ENCODE measurements at places on chromosomes 5 and 9. TPM values are rescaled to one million over a fixed set of nuclear protein-coding genes. Genes with fewer than 3 reads are reported as not detected.

DNA sequence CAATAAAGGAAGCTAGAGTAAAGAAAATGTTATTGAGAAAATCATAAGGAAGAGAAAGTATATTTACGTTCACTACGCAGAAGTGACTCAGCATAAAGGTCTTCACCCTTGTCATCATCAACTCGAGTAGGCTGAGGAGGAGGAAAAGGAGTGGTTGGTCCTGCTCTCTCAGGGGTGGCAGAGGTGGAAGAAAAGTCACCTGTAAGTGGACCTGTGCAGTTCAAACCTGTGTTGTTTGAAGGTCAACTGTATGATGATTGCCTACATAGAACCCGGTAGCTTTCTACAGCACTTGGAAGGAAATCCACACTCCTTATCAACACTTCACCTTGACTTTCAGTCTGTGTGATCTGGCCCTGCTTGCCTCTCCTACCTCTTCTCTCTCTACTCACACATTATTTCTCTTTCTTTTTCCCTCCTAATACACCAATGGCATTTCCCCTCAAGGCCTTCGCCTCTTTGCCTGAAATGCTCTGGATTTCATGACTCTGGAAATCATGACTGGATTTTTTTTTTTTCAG is 109.3 kb upstream of the CPEB4 start:
- no peak for DNase-seq

GRCh38 chr9:98134702-98135557 is 15.9 kb upstream of the TRIM14 start:
- no peak for DNase-seq

GRCh38 chr5:77012601-77013000 is 17.6 kb upstream of the AGGF1 start:
- no peak for DNase-seq

GRCh38 chr5:74342182-74342581 is 298.3 kb downstream of the ENC1 start:
- no peak for DNase-seq

DNA sequence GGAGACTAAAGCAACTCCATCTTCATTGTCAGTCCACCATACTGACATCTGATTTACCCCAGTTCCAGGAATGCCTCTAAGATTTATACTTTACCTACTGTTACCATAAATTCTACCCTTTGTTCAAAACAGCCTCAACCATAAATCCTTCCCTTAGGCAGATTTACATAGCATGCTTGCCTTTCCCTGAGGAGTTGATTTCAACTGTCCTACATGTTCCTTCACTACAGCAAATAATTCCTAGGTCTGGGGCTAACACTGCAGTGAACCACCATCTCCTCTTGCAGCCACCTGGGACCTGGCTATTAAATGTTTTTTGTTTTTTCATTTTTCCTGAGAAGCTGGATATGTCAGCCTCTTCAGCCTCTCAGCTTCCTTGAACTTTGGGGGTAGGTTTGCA is 166.9 kb upstream of the PDE4D start:
- DNase-seq: no peak

GRCh38 chr5:149630337-149630736 is 49.0 kb downstream of the ARHGEF37 start:
- DNase-seq: no peak

GRCh38 chr9:99998866-99999265 is 92.4 kb downstream of the STX17 start:
- no peak for DNase-seq

GRCh38 chr5:172421020-172421419 is 33.3 kb downstream of the SH3PXD2B start:
- peak; percentile 75 for DNase-seq

DNA sequence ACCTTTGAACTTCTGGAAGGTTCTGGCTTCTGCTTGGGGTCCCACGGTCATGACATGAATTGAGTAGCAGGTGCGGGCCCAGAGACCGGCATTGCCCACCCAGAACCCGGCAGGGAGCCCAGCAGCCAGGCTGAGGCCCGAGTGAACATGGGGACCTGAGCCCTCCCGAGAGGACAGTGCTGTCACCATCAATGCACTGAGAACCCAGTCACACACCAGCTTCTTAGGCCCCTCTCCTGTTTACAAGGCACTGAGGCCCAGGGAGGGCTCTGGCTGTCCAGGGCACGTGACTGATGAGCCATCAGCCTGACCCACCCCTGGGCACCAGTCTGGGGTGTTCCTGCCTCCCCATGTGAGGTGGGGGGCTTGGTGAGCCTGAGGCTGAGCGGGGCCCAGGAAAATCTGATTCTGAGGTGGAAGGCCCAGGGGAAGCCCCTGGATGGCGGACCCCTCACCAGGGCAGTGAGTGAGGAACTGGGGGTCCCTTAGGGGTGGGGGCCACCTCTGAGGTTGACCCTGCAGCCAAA is 60.3 kb upstream of the RNU6ATAC start:
- no peak for DNase-seq

DNA sequence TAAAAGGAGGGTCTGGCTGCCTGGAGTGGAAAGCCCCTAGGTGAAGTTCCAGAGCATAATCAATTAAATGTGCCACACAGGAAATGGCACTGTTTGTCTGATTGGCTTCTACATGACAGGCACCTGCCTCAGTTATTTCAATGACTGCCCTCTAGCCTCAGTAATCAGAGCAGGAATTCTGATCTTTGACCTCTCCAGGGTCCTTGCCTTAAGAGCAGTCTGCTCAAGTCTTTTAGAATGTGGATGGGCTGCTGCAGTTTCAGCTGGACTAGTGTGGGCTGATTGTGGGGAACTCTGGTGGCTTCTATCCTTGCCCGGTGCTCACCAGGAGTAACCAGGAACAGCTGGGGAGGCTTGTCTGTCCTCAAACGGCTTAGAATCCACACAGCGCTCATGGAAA is 98.9 kb downstream of the LIX1 start:
- DNase-seq: no peak

DNA sequence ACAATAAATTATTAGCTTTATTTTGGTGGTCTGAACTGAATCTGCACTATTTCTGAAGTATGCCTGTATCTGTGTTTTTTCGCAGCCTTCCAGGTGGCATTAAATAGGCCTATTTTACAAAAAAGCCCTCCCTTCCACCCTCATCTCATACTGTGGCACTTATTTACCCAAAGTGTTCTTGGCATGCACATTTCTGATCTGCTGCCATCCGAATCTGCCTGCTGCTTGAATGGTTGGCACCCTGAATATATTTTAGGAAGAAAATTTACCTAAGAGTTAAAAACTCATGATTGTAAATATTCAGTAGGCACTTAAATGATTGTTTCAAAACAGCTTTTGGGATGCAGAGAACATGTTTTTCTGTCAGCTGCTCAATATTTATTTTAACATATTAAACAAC is 150.1 kb downstream of the SLC28A3 start:
- DNase-seq: no peak

GRCh38 chr5:72837524-72838096 is 21.1 kb downstream of the TNPO1 start:
- DNase-seq: no peak

GRCh38 chr5:40376566-40376965 is 303.1 kb upstream of the PTGER4 start:
- no peak for DNase-seq

GRCh38 chr9:4569101-4569500 is 78.8 kb downstream of the SLC1A1 start:
- no peak for DNase-seq

- no peak for DNase-seq
These were observed 105.2 kb upstream of the CACNA1B start for GRCh38 chr9:137772281-137772873.

GRCh38 chr9:37650873-37651768 is at the start of gene FRMPD1:
TSS of gene FRMPD1 (plus strand) at chr9:37650954. CDS start at chr9:37692642, 41,688 bp downstream.
- DNase-seq: no peak

GRCh38 chr9:125758986-125759763 is 12.0 kb downstream of the PBX3 start:
- no peak for DNase-seq

- no peak for DNase-seq
These were observed 11.1 kb downstream of the PWWP2A start for GRCh38 chr5:160108124-160108523.

- no peak for DNase-seq
These were observed 5.6 kb downstream of the NLN start for GRCh38 chr5:65727491-65728156.

GRCh38 chr9:108283696-108284095 is 572.1 kb downstream of the ACTL7B start:
- peak; percentile 89 for DNase-seq

- DNase-seq: no peak
These were observed 80.1 kb downstream of the ITGA1 start for GRCh38 chr5:52867809-52868208.

DNA sequence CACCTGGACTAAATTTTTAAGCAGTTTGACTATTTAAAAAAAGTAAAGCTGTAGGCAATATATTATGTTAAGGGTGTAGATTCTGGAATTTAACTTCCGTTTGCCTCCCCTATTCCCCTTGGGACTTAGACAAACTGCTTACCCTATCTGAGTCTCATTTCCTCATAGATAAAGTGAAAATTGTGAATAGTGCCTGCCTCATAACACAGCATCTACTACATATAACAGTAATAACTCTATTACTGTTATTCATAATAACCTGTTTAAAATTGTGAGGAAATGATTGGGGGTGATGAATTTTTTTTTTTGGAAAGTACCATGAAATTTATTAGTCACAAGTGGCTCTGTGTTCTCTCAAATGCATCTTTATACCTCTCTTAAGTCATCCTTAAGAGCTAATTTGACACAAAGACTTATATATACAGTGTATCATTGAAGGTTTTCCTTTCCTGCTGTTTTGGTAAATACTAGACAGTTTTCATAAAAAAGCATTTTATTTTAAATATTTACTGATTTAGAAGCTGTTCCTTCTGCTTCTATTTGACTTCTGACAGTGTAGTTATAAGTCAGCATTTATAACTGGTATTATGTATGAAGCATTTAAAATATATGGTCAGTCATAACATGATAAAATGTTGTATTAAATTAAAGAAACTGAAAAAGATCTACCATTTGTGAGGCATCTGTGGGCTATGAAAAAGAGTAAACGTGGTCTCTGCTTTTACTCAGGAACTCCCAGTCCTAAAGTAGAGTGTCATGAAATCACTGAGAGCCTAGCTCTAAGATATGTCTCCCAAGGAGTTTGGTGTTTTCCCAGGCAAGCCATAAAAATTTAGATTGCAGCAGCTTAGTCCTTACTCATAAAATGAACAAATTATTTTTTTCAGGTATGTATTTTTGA is 46.4 kb downstream of the MCCC2 start:
- DNase-seq: no peak

TEK gene
- 10.4 TPM for total RNA-seq

CAVIN4 gene
- 39.9 TPM for total RNA-seq

C9orf57 gene
- total RNA-seq: not detected

ROPN1L gene
- total RNA-seq: 0.79 TPM

RORB gene
- 0.39 TPM for total RNA-seq

GPR151 gene
- not detected for total RNA-seq

TNFAIP8 gene
- total RNA-seq: 47.7 TPM

NPR3 gene
- 33.7 TPM for total RNA-seq

GARIN3 gene
- total RNA-seq: not detected

Measured in skin of body (tissue), 3 donors.